Stimulated activated CD8-positive, alpha-beta memory T cell treated with anti-CD3 and anti-CD28 coated beads, Interleukin-7, amount 100 ng/mL, for 1 hour (primary cell): ENCODE measurements at places on chromosomes 11 and 22.

GRCh38 chr11:110782616-110783015, 70.4 kb upstream of the ARHGAP20 start:
- no peak for DNase-seq

DNA sequence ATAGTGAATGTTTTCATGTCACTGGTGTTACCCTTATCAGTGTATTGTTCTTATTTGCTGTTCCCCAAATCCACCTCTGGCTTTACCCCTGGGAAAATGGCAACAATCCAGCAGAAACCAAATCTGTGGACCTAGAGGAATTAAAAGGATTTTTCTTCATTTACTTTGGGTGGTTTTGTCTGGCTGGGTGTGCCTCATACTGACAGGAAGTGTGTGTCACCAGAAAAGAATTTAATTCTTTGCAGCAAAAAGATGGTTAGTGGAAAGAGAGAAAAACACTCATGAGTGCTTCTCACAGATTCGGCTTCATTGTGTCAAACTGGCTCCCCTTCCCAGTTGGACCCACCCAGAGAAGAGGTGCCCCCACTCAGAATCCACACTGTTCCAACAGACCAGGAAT, 38.9 kb downstream of the FZD4 start:
- DNase-seq: no peak

GRCh38 chr11:96235751-96236150, 107.2 kb downstream of the MAML2 start:
- DNase-seq: no peak

- no peak for DNase-seq
Observed at GRCh38 chr11:122405547-122406341, 249.8 kb upstream of the UBASH3B start.

GRCh38 chr22:50009251-50009650, 3.3 kb downstream of the IL17REL start:
- DNase-seq: no peak

DNA sequence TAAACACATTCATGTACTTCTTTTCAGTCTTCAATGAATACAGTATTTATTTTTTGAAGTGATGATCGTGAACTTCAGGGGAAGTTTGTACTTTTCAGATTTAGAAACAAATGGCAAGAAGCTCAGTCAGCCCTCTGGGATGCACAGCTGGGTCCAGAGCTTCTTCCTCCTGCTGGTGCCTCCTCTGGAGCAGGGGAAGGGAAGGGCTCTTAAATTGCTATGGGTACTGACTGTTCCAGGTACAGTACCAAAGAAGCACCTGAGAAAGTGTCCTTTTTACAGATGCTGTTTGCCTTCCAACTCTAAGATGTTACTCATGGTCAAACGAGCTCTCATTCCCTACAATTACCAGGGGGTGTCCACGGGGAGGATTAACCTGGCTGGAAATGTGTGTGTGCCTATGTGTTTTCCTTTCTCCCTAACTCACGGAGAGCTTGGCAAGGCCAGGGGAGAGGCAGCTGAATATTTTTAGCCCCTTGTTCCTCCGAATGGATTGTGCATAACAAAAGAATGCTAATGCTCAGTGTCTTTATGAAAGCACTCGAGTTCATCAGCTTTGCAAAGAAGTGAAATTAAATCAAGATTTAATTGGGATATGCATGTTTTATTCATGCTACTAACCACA, 313.7 kb upstream of the CADM1 start:
- no peak for DNase-seq

GRCh38 chr22:21938906-21939305, 13.7 kb downstream of the PPM1F start:
- DNase-seq: no peak

GRCh38 chr11:69201764-69202370, 46.1 kb downstream of the SMIM38 start:
- no peak for DNase-seq

DNA sequence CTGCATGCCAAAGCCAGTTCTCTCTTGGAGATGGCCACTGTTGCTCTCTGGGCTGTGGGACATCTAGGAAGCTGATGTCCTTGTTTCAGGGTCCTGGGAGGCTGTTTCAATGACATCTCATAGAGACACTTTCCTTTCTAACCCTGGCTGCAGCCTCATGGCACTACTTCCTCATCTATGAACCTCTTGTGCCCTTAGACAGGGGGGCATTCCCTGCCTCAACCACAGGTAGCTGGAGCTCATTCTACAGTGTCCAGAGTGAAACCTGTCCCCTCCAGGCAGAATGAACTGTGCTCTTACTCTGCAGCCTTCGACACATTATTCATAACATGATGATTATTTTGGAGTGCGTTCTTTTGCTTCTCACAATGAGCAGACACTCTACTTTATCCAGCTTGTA, 309.2 kb downstream of the ST3GAL4 start:
- DNase-seq: no peak

- DNase-seq: no peak
Observed at GRCh38 chr11:124583781-124584180, 14.0 kb downstream of the OR8A1 start.

DNA sequence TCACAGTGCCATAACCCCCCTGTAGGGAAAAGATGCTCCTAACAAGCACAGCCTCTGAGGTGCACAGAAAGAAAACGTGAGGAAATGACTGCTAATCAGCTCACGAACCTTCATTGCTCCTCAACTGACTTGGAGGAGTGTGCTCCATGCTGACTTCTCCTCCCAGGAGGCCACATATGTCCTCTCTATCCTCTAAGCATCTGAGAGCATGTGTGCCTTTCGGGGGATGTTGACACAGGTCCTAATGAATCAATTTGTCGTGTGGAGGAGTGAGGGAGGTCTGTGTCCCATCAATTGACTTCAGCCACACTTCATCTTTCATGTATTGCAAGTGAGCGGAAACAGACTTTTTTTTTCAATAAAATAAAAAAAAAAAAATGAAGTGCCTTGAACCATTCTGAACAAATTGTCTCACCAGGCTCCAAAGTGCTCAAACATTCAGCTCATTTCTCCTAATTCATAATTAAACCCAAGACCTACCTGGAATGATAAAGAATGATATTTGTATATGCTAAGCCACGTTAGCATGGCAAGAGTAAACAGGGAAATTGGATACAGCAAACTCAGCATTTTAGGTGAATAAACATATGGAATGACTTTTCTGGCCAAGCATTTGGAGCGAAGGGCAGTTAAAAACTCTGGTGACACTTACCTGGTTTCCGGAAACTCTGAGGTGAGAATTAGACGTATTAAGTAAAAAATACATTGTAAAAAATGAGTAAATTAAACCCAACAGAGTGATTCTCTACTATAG, 317.6 kb upstream of the FAT3 start:
- no peak for DNase-seq

- no peak for DNase-seq
Observed at GRCh38 chr22:42062506-42063170, 8.0 kb downstream of the NAGA start.

- DNase-seq: no peak
Observed at GRCh38 chr22:33896575-33897447, 23.5 kb downstream of the LARGE1 start.

DNA sequence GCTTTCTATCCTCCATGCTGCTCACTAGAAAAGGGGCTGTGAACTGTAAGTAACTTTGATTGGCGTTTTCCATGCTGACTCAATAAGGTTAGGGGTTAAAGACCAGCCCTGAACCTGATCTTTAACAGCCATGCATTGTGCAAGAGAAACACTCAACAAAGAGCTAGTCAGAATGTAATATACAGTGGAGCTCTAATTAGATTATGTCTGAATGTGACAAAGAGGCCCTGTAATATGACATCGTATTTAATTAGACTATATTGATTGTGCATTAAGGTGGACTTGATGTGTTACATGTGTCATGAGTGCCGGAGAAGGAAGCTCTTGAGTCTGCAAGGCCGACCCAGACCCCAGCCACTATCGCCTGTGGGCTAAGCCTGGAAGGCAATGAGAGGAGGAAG, 70.5 kb downstream of the PKNOX2 start:
- no peak for DNase-seq

DNA sequence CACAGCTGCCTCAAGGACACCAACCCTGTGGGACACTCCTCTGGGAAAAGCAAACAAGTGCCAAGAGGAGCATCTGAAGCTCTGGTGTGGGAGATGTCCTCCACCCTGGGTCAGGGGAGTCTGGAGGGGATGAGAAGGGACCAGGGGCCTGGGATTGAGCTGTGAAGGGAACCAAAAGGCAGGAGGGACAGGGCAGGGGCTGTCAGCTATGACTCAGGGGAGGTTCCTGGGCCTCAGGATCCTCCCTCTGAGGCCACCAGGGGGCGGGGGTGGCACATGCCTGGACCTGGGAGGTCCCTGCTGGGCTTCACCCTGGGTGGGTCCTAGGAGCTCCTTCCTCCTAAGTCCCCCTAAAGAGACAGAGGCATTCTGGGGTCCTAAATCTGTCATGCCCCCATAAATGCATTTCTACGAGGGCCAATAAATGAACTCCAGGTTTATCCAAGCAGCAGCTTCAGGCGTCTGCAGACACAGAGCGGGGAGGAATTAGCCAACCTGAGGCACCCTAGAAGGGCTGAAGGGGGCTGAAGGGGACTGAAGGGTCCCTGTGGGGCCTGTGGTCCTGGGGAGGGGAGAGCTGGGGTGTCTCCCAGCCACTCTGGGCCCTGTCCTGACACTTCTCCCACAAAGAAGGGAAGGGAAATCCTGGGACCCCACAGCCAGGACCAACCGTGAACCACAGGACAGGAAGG, 31.9 kb upstream of the IGLL5 start:
- no peak for DNase-seq

- no peak for DNase-seq
Observed at GRCh38 chr22:43128116-43128515, 15.1 kb downstream of the MCAT start.

- DNase-seq: no peak
Observed at GRCh38 chr11:79097246-79097875, 343.5 kb downstream of the TENM4 start.

- DNase-seq: no peak
Observed at GRCh38 chr11:575313-575995, 816 bp upstream of the PHRF1 start.

DNA sequence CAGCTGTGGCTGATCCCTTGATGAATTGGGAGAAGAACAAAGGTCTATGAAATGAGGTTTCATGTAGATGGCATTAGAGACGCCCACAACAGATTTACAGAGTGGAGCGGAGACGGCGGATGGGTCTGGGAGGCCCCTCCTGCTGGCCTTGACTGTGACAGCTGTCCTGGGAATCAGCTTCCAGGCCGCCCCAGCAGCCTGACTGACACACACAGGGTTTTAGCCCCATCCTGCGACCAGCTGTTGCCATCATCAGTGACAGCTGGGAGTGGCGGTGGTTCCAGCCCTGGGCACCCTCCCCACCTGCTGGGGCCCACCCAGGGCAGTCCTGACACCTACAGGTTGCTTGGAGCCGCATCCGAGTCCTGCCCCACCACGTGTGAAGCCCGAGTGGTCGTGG, 64.0 kb upstream of the PPP6R3 start:
- DNase-seq: no peak

DNA sequence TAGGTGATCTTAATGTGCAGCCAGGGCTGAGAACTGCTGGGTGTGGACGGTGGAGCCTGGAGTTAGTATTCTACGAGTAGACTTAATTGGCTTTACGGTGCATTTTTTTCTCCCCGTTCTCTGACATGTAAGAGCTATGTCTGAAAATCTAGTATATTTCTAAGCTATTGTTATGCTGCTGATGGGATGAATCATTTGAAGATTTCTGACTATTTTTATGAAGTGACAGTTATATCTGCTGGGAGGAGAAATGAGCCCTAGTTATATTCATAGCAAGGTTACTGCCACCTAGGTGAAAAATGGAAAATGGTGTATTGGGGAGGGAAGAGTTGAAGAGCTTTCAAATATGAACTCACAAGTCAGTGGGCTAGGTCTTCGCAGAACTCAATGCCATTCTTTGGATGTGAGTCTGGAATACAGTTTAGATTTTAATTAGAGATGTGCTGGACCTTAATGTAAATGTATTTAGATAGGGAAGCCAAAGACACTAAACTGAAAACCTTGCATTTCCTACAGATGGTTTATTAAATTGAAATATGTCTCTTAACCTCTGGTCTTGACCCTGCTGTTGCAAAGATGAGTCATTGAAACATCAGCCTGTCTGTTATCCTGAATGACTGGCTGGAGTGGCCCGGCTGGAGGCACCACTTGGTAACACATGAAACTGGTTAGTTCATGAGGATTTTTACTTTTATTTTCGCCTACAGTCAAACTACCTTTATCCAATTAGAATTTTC, 293.7 kb downstream of the DDX10 start:
- no peak for DNase-seq

- no peak for DNase-seq
Observed at GRCh38 chr11:86046116-86046515, 22.8 kb downstream of the PICALM start.

DNA sequence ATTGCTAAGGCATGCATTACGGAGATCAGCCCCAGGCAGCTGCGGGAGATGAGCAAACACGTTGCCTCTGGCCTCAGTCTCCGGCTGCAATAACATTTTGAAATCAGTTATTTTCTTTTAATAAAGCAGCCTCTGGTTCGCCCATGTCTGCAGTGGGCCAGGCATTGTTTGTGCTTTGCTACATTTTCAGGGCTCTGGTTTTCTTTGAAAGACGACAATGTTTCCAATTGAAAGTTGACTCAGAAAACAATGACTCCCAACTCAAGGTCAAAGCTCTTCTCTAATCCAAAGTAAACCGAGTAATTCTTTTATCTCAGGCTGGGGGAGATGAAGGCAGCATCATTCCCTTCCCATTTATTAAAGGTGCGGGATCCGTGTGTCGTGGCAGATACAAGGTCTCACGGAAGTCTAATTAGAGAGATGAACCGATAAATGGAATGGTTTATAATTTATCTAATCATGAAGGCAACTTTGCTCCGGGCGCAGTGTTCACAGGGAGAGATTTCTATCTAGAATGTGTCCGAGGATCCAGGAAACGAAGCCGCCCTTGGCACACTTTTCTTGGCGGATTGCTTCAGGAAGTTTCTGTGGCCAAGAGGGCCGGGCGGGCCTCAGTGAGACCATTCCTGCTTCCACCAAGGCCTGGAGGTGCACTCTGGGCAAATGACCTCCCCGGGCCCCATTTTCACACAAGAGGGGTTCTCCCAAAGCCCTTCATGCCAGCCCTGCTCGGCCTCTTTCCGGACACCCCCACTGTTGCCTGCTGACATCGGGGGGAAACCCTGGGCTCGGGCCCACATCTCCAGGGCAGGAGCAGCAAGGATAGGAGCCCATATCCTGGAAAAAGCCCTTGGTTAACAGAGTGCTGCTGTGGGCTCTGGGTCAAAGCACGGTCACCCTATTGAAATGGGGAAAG, 811.4 kb downstream of the BRD1 start:
- DNase-seq: no peak

DNA sequence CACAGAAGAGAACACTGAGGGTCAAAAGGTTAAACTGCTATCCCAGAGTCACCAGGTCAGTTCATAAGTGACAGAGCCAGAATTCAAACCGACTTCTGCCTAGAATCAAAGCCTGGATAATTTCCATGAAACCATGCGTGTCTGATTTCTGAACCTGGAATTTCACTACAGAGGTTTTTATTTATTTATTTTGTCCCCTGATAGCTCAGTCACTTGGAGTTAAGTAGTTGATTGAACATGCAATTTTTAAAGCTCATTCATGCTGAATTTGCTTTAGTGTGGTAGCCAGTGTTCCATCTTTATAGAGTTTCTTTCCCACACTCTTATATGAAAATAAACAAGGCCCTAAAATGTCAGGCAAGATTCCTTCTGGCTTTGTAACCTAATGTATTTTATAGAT, 93.2 kb downstream of the NAV2 start:
- no peak for DNase-seq

GRCh38 chr11:2012440-2012839, 14.8 kb upstream of the H19 start:
- DNase-seq: no peak
